Hematopoietic multipotent progenitor cell treated with erythropoietin and hydrocortisone succinate and interleukin-3 and kit ligand, for 17 days (in vitro differentiated cells): ENCODE measurements at places on chromosomes 2 and 18.

GRCh38 chr2:30662268-30663131 lies 144.7 kb downstream of the CAPN13 start:
- DNase-seq, result no peak

- DNase-seq, result no peak
Observed at GRCh38 chr2:159959136-159959535, 103.3 kb downstream of the PLA2R1 start.

DNA sequence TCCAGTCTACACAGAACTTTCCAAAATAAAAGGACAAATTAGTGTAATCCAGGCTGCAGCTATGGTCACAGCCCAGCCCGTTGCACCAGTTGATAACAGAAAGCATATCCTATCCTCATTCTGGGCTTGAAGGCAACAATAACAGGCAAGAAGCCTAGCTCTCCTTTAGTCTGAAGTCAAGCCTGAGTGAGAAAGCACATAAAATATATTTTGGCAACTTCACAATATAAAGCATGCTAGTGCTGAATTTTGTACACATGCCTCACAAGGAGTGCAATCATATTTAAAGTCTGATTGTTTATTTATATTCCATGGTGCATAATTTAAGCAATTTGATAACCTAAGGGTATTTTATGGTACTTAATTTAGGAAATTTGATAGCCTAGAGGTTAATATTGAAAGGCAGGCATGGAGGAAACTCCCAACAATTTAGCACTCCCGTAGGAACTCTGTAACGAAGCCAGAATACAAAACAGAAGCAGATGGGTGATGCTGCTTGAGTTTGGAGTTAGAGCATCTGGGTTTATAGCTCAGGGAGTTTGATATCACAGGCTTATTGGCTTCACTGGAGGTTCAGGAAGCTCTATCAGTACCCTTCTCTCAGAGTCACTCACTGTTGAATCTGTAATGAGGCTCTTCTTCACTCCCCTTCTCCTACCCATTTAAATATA lies 1199.1 kb upstream of the GYPC start:
- no peak for DNase-seq

DNA sequence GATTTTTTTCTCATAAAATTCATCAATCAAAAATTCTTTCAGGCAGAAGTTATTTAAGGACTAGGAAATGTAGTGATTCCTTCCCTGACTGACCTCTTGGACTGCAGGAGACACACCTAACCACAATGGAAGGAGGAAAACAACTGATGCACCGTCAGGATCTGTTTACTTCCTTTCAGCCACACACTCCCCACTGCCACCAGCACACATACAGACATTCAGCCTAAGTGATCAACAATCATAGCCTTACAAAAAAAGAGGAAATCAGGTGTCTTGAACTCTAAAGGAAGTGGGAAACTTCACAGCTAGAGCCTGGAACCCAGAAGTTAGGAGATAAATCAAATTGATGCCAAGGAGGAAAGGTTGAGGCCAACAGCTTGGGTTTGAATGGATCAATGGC lies 213.5 kb upstream of the ACVR2A start:
- no peak for DNase-seq

DNA sequence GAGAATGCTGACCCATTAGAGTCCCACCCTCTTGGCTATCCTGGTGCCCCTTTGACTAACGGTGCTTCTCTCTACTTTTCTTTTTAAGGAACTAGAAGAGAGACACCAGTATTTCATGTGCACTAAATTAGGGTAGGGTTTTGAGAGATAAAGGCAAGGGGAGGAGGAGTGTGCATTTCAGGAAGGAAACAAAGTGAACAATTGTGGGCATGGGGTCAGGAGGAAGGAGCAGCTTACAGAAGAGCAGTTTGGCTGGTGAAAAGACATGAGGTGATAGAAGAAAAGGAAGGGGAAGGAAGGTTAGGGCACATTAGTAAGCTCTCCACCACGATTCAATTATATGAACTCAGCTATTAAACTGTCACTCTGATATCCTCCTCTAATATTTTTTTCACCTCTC lies 105.8 kb upstream of the CTAGE1 start:
- no peak for DNase-seq

DNA sequence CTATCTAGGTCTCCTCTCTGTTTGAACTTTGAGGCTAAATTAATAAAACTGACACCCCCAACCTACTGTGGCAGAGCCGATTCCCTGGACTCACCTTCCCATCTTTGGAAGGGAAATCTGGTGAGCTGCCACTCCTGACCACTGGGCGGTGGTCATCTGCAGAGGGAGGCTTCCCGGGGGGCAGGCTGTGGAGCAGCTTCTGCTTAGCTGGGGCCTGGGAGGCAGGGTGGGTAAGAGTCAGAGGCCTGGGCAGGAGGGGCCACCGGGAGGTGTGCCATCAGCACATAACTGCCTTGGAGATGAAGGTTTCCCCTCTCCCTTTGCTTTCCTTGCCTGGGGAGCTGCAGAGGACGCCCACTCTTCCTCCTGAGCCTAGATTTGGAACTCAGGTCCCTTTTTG lies 2.3 kb upstream of the NPPC start:
- no peak for DNase-seq

DNA sequence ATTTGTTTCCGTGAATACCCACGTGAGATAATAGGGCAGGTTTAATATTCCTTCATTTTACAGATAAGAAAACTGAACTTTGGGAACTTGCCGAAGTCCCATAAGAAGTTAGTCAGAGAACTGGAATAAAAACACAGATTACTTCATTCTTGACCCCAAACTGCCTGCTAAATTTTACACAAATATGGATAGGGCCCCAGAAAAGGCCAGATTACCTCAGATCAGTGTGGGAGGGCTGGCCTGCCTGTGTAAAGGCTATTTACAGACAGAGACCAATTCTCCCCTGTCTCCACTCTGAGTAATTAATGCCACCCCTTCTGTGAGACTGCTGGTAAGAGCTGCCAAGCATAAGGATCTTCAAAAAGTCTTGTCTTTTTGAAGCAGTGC lies 139.2 kb downstream of the MGAT5 start:
- no peak for DNase-seq

- no peak for DNase-seq
Observed at GRCh38 chr2:48600917-48601316, 16.7 kb upstream of the GTF2A1L start.

DNA sequence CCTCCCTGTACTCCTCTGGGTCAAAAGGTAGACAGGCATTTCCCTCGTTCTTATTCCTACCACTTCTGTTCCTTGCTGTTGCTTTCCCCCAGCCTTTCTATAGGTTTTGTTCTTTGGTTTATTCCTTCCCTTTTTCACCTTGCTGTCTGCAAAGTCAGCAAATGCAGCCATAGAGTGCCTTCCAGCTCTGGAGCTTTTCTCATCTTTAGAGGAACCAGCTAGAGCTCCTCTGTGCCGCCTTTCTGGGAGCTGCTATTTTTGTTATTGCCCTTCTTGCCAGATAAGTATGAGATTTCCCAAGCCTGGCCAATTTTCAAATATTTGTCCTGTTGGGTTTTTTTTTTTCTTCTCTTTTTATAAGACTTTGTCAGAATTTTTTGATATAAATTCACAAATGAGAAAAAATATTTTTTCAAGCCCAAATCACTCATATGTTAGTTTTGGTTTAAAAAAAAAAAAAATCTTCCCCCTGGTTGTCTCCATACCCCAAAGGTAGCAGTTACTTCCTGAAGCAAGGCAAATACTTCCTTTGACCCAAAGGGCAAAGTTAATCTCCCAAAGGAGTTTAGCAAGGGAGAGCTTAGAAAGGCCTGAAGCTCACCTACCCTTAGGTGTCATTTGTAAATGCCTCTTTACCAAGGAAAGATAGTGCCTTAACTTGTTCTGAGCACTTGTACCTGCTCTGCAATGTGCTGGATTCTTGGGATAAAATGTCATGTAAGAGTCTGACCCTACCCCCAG lies 5.1 kb upstream of the TTC27 start:
- DNase-seq, result no peak

DNA sequence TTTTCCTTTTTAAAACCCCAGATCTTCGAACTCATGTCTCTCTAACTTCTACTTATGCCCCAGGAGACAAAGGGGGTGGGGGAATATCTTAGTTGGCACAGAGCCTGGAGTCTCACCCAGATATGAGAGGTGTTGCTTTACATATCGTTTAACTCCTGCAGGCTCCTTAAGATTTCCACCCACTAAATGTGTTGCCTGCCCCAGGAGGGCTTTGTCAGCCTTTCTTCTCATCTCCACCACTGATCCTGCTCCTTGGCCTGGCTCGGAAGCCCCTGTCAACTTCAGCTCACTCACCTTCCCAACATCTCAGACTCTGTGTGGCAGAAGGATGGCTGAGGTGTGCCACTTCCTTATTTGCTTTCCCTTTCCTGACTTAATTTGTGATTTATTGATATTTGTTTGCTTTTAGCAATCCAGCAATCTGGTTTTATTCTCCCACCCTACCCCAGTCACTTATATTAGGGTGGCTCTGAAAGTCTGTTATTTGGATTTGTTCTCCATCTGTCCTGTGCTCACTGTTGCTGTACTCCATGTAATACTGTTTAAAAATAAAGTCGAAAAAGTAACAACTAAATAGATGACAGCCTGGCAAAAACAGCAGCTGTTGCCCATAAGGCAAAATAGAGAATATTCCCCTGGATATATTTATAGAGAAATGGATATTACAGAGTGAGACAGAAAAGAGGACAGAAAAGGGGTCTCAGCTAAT lies 200.6 kb downstream of the ZBTB7C start:
- no peak for DNase-seq

DNA sequence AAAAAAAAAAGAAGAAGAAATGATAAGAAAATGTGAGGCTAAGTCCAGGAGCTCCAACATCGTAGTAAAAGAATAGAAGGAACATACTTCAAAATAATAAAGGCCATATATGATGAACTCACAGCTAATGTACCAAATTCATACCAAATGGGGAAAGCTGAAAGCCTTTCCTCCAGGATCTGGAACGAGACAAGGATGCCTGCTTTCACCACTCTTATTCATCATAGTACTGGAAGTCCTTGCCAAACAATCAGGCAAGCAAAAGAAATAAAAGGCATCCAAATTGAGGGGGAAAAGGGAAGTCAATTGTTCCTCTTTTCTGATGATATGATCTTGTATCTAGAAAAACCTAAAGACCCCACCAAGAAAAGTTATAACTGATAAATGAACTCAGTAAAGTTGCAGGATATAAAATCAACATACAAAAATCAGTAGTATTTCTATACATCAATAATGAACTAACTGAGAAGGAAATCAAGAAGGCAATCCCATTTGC lies 170.6 kb downstream of the METTL4 start:
- DNase-seq, result no peak

GRCh38 chr2:146615778-146616177 lies 1229.1 kb upstream of the ACVR2A start:
- DNase-seq, result no peak

DNA sequence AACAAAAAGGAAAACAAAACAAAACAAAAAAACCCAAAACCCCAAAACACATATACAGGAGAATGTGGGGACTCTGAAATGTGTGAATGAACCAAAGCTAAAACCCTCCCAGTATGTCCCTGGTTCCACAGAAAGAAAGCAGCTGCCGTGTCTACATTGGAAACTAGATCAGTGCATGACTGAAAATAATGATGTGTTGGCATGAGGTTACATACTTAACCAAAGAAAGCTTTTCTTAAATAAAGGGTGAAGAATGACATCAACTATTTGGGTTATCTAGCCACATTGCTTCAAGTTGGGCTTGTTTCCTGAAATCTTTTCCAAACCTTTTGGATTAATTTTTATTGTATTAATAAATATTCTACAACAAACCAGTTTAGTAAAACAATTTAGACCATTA lies 91.9 kb upstream of the FN1 start:
- DNase-seq, result no peak

DNA sequence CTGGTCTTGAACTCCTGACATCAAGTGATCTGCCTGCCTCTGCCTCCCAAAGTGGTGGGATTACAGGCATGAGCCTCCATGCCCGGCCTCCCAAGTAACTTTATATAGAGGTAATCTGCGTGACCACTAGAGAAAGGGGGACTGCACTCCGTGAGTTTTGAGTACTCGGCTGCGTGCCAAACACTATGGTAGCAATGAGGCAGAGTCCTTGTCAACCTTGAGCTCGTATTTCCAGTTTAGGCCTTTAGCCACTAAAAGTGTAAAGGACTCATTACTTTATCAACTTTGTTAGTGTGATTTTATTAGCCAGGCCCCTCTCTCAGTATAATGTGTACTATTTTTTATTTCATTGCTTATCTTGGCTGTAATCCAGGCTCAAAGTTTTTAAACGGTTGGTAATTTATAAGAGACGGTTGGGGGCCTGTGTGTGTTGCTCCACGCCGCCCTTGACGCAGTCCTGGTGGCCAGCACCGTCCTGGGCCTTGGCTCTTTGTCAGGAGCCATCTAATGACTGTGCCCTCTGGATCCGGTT lies 56.2 kb downstream of the ZCCHC2 start:
- DNase-seq, result no peak

GRCh38 chr2:196404276-196404675 lies 232.9 kb upstream of the STK17B start:
- DNase-seq, result no peak

DNA sequence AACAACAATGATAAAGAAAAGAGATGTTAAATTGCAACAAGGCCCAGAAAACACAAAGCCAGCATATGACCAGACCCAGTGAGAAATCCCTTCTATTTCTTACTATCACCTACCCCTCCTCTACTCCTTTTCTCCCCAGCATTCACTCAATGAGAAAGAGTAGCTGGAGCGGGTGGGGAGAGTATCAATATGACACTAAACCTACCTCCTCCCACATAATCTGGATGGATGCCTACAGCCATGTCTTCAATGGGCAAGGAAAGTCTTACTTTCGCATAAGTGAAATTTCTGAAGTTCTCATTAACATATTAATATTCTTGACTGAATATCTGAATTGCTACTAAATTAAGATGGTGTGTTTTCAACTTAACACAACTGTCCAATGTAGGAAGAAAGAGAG lies 78.2 kb downstream of the AFF3 start:
- no peak for DNase-seq

DNA sequence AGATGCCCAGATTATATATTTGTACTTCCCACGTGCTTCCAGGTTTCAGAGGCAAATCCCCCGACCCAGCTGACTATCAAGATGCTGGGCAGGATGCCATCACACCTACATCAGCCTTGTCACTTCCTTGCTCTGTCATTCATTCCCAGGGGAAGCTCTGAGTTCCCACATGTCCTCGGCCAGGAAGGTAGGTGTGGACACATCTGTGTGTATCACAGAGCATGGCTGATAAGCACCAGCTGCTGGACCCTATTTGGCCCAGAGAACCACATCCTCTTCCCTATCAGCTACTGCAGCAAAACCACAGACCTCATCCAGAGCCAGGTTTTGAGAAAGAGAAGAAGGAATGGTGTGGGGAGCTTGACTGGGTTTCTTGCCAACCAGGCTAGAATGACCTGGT lies 31.9 kb upstream of the ITGA6 start:
- no peak for DNase-seq
